ENCODE measurements at places on chromosomes 7 and 10.

DNA sequence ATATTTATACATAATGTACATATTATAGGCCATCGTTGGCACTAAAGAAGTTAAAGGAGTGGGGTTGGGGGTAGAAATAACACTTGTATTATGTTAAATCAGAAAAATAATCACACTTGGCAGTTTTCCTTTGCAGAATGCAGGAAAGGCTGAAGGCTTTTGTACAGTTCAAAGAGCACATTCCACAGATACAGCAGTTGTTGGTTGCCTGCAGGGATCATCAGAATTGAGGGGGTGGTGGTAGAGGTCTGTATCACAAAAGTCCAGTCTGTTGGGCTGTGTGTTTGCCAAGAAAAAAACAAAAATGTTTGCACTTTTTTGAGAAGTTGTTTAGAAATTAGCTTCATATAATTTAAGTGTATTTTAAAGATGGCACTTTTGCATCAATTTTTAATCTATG, 231.8 kb upstream of the FOXP2 start:
- DNase-seq, result no peak

DNA sequence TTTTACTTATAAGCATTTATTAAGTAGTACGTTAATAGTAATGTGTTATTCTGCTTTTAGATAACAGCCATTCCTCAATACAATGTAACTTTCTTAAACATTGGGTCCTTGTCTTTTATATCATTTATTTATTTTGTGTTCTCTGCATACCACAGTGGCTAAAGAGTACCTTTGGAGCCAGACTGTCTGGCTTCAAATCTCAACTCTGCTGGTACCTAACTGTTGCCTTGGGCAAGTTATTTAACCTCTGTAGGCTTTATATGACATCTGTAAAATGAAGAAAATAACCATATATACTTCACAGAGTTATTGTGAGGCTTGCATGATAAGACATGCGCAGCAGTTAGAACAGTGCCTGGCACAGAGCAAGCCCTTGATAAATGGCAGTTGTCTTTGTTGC, 397.6 kb downstream of the MDFIC start:
- no peak for DNase-seq

DNA sequence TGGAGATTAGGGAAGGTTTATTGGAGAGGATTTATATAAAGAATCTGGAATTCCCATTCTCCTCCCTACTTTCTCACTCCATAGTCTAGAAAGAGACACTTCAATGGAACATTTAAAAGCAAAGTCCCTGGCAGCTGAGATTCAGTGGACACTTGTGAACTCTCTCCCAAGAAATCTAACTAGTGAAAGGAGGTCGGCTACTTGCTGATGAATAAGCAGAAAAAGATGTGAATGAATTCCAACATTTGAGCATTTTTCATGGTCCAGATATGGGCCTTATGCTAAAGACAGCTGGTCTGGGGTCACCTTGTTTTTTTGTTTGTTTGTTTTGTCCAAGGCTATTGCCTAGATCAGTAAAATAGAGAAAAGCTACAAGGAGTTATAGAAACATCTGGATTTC, 141.1 kb upstream of the LRRTM3 start:
- no peak for DNase-seq

DNA sequence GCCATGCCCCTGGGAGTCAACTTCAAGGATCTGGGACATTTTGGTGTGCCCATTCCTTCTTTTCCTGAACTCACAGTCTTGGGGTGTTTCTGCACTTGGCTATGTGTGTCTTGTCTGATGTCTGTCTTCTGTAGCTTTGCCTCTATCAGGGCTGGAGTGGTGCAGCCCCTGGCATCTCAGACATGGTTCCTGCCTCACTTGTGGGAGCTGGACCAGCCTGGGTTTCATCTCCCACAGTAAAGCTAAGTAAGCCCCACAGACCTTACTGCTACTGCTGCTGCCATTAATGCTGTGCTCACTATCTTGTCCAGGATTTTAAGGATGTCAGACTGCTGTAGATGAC, 59.0 kb downstream of the ADCYAP1R1 start:
- DNase-seq, result no peak

DNA sequence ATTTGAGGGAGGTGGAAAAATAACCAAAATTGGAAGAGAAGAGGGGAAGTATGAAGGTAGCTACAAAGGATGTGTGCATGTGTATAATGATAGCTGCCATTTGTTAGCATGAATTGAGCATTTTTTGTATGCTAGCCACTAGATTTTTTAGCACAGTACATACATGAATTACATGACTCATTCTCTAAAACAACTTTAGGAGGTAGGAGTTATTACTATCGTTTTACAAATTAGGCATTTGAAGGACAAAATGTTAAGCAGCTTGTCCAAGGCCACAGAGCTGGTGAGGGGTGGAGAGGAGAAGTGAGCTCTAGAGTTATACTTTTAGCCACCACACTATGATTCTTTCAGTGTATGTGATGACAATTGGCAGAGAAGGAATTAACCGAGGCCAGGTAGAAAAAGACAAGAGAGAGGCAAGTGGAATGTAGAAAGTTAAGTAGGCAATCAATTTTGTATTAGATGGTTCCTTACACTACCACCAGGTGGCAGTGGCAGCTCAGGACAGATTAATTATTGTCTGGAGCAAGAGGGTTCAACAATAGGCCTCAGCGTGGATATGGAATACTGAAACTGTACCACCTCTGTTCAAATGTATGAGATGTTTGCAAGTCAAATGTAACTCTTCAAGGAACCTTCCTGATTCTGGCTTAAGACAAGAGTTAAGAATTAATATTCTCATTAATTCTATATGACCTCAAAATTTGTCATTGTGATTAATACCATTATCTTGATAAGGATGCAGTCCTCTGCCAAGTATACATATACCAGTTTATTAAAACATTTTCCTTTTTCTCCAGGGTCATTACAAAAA, 128.0 kb downstream of the MBL2 start:
- no peak for DNase-seq

DNA sequence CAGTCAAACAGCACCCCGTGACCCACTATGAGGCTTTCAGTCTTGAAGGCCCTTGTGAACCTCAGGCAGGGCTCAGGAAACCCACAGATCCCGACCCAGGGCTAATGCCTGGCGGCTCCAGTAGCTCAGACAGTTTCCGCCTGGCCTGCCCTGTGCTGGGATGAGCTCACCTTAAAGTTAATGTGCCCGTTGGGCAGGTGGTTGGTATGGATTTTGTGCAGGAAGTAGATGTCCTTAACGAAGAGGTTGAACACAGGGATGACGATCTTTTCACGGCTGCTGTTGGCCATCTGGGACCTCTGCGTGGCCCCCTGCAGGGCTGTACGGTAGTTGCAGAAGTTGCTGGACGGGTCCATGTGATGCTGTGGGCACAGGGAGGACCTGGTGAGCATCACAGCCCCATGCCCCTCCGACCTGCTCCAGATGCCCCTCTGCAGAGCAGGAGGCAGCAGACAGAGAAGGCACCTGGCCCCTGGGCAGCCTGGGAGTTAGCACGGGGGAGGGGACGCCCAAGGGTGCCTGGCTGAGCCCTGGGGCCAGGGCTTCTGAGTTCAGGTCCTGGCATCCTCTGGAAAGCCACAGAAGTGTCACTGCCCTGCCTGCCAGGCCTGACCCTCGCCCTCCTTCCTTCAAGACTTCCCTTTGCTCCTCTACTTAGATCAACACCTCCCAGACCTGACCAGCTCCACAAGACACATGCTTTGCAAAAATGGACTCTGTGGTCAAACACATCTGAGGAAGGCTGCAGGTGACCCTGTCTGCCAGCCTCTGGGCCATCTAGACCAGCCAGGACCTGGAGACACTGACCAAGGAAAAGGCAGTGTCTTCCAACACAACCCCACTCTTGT, 59.8 kb downstream of the CSGALNACT2 start:
- no peak for DNase-seq

DNA sequence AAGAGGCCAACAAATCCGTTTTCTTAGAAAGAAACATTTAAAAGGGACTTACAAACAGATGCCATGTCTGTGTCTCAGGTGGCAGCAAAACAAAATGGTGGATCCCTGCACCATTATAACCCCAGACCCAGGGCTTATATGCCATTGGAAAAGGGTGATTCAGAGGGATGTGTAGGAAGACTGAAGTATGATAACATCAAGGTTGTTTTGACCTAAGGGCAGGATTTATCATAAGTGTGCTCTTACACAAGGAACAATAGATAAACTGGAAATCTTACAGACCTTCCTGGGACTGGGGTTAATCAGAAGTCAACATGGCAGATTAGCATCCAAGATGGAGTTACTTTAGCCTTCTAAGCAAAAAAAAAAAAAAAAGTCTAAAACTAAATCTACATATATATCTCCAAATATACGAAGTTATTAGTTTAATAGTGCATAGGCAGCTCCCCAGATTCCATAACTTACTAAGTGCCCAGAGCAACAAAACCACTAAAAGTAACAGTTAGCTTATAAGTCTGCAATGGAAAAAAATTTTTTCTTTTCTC, 34.3 kb upstream of the WNT16 start:
- no peak for DNase-seq

DNA sequence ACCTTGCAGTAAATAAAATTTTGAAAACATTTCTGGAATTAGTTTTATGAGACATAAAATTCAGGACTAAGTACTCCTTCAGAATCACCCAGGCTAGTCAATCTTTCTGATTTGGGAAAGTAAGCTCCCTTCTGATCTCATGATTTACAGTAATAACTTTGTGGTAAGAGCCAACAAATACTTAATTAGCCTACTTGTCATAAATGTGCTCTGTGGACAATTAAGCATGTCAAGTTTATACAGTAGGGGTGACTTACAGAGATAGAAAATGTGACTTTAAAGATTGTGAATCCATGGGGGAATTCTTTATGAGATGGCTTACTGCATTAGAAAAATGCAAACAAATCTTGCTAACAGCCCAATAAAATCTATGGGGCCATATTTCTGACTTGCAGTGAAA, 616.9 kb upstream of the GHITM start:
- no peak for DNase-seq
